ENCODE measurements at places on chromosomes 6 and 20.

- no peak for DNase-seq
Observed at GRCh38 chr6:137808191-137808590, 58.9 kb upstream of the TNFAIP3 start.

DNA sequence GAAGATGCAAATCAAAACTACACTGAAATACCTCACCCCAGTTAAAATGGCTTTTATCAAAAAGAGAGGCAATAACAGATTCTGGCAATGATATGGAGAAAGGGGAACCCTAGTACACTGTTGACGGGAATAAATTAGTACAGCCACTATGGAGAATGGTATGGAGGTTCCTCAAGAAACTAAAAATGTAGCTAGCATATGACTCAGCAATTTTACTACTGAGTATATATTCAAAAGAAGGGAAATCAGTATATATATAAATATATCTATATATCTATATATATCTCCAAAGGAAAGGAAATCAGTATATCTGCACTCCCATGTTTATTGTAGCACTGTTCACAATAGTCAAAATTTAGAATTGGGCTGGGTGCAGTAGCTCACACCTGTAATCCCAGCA lies 113.9 kb downstream of the KLHL32 start:
- DNase-seq = no peak

DNA sequence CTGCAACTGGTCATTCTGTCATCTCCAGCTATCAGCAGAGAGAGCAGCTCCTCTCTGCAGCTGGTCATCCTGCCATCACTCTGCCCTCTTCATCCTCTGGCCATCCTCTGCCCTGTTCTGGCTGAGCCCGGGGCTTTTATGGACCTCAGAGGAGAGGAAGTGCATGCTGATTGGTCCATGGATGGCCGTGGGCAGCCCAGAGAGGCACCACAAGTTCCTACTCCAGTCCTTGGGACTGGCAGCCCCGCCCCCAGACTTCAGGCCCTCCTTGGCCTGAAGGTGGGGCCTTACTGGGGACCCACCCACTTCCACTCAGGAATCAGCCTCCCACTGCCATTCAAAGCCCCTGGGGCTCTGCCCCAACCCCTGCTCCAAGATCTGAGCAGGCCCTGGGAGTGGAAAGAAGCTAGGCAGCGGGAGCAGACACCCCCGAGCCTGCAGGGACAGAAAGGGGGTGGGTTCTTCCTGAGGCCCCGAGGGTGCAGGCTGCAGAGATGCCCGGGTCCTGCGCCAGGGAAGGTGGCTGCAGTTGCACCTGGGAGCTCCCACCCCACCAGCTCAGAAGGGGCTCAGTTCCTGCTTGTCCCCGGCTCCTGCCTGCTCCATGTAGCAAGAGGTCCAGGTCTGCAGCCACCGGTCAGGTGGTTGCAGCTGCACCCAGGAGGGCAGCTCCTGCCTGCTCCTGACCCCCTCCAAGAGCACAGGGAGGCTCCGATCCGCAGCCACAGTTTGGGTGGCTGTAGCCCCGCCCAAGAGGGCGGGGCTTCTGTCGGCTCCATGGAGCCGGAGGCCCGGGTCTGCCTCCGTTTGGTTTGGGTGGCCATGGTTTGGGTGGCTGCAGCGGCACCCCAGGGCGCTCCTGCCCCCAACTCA lies 34.1 kb upstream of the HMGA1 start:
- DNase-seq = no peak

DNA sequence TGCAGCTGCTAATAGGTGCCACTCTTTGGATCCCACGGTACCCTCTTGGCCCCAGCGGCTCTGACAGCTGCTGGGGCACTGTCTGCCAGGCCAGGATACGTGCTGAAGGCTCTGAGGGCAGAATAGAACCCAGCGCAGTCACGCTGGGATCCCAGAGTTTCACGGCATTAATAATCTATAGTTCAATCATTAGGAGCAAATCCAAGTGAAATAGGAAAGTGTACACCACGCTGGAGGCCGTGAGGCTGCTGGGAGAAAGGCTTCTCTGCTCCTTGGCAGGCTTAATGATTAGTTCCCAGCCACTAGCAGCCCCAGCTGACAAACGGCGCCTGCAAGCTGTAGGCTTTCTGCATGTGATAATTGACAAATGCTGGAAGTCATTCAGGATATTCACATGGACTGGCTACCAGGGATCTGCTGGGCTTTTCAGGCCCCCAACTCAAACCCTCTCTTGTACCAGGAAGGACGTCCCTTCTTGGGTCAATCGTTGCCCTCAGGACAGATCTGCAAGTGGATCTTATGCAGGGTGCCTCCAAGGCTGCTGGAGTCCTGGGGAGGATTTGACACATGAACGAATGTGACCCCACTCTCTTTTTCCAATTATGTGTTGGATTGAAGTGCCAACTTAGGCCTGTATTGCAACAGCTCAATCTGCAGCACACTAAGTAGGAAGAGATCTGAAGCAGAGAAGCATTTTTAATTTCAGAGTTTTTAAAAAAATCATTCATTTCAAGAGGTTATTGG lies 50.1 kb upstream of the INSM1 start:
- DNase-seq = no peak

- peak; percentile 44 for DNase-seq
Observed at GRCh38 chr20:58306421-58307261, 2.9 kb upstream of the RAB22A start.

GRCh38 chr6:2097464-2097863 lies 147.9 kb downstream of the GMDS start:
- no peak for DNase-seq

- DNase-seq = no peak
Observed at GRCh38 chr6:148770408-148771211, 23.8 kb downstream of the UST start.

DNA sequence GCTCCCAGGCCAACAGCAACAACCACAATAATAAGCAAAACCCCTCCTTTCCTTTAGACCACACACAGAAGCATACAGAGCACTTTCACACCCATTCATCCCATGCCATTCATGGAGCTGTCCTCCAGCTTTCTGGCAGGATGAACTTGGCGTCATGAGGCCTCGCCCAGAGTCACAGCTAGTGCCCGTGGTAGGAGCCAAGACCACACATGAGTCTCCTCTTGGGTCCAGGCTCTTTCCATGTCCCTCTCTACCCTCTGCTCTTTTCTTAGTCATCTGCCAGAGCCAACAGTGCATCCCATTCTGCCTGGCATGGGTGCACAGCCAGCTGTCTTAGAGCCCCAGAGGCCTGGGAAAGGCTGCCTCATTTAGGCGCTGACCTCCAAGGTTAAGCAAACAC lies 1.8 kb upstream of the TGM3 start:
- DNase-seq = no peak

DNA sequence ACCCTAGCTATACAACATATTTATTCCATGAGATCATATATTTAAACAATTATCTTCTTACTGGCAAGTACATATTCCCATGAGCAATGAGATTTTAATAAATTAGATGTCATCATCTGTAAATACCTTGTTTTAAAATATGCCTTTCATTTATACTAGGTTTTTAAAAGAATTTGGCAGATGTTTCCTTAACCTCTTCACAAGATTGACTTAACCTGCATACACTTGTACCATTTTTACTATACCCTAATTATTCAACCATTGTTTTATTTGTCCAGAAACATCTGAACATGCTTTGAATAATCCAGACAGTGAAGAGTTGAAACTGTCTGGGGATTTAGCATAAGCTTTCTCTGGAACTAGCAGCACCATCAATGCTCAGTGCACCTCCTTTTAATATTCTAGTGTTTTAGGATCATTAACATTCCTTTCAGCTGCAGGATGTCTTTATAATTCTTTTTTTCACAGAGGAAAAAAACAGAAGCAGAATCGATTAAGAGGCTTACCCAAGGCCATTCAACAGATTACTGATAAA lies 188.0 kb upstream of the TENT5A start:
- no peak for DNase-seq

DNA sequence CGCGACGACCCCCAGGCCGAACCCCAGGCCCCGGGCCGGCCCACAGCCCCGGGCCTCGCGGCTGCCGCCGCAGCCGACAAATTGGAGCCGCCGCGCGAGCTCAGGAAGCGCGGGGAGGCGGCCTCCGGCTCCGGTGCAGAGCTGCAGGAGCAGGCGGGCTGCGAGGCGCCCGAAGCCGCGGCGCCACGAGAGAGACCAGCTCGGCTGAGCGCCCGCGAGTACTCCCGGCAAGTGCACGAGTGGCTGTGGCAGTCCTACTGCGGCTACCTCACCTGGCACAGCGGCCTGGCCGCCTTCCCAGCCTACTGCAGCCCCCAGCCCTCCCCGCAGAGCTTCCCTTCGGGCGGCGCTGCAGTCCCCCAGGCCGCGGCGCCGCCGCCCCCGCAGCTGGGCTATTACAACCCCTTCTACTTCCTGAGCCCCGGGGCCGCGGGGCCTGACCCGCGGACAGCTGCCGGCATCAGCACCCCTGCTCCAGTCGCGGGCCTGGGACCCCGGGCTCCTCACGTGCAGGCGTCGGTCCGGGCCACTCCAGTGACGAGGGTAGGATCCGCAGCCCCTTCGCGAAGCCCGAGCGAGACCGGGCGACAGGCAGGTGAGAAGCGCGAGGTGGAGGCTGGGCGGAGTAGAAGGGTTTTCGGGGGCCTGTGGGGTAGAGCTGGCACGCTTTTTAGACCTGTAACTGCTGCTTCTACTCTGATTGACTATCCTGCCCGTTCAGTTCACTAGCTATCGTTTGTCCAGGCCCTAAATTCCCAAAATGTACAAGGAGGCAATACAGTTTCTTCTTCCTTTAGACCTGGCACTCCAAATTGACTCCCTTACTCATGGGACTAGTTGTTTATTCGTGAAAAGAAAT lies 654 bp downstream of the FAM8A1 start:
- DNase-seq = peak; percentile 18

DNA sequence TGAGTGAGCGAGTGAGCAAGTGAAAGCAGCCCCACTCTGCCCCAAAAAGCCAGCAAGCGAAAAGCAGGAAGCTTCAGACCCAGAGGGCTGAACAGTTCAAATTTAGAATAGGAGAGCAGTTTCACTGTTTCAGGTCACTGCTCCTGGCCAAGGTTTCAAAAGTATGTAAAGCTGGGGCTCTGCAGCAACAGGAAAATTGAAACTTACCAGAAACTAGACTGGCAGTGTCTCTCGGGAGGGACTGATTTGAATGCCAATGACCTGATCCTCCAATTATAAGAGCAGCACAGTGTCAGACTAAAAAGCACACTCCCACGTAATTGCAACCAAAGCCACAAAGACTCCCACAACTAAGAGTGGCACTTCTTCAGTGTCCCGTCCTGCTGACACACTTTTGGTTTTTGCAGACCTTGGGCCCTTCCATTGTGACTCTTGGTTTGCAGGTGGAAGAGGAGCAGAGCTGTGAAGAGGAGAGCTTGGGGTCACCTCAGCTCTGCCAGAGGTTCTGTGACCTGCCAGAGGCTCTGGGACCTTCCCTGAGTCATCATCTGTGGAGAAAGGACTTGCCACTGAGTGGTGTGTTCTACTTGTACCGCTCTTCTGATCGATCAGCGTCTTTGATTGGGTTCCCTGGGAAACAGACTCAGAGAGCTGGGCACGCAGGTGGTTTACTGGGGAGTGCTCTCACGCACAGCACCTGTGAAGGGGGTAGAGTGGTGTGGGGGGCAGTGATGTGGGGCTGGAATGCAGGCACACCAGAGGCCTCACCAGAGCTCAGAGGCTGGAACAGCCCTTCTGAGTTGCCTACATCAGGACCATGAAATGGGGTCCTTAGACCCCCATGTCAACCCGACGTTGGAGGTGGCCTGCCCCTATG lies 52.7 kb upstream of the PTGIS start:
- no peak for DNase-seq

- peak; percentile 70 for DNase-seq
Observed at GRCh38 chr6:30394139-30394538, 49.2 kb downstream of the RPP21 start.

- no peak for DNase-seq
Observed at GRCh38 chr6:22873513-22874136, 304.3 kb downstream of the HDGFL1 start.

DNA sequence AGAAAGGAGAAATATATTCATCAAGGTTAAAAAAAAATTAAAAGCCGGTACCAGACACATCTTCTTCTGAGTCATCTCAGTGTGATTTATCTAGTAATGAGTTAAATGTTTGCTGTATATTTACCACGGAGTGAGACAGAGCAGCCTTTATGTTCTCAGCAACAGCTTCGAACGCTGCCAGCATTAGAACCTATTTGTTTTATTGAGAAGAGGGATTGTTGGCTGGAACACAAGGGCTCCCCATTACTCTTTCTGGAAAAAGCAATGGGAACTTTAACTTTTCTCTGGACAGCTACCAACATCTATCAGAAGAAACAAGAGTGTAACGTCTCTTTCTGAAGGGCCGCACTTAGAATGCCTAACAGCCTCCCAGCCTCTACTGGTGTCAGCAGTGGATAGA lies 105.3 kb upstream of the TAB2 start:
- DNase-seq = no peak

DNA sequence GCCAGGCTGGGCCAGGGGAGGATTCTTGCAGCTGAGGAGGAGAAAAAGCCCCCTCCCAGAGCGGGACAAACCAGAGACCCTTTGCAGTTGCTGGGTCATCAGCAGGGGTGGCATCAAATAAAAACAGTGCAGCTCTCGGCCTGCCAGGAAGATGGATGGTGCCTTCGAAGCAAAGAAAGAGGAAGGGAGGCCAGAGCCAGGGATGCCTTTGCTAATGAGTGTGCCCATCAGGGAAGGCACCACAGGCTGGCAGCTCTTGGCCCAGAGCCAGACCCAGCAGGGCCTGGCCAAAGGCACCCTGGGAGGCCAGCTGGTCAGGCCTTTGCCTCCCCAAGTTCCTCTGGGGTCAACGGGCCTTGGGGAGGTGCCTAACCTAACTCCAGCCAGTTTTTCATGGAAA lies 26.3 kb upstream of the ZNF318 start:
- no peak for DNase-seq

DNA sequence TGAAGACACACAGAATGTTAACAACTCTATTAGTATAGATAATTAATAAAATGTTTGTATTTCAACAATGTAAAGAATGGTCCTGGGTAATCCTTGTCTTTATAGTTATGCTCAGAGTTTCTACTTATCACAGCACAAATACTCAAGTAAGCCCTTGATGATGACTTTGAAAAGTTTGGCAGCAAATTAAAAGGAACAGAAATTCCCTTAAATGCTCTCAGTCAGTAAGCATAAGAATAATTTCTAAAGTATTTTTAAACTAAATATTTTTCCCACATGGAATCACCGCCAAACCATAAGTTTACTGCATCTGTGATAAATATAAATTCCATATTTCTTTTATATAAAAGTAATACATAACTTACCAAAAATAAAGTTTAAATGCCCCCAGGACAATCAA lies 96.1 kb downstream of the COL12A1 start:
- no peak for DNase-seq

GRCh38 chr6:118283766-118284165 lies 264.3 kb upstream of the PLN start:
- DNase-seq = peak; percentile 46

DNA sequence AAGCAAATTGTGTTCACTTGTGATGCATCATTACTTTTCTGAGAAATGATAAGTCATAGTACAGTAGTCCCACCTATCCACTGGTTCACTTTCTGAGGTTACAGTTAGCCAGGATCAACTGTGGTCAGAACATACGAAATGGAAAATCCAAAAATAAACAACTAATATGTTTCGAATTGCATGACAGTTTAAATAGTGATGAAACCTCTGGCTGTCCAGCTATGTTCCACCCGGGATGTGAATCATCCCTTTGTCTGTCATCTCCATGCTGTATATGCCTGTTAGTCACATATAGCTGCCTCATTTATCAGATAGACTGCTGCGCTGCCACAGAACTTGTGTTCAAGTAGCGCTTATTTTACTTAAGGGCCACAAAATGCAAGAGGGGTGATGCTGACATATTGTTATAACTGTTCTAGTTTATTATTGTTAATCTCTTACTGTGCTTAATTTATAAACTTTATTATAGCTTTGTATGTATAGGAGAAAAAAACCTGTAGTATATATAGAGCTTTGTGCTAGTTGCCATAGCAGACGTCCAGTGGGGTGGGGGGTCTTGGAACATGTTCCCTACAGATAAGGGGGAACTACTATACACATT lies 29.2 kb downstream of the AFDN start:
- no peak for DNase-seq

Measured in mucosa of gallbladder (tissue), 1 donor.